ENCODE measurements at places on chromosomes 1 and 21.
A peak's percentile ranks its signal among the peaks of the same experiment; 100 is the strongest.

DNA sequence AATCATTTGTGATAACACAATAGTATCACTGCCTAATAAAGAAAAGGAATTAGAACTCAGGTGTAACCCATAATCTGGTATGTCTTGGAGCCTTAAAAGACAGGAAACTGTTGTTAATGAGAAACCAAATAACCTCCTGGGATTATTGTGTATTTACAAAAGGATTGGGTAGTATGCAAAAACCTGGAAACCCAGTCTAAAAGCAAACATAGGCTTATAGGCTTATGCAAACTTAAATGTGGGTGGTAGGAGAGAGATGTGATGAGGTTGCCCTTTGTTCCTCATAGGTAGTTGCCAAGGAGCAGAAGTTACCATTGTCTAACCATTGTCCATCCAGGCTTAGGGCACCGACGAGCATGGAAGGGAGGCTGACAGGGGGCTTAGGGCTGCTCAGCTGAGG lies 165.8 kb downstream of the AK5 start:
- H3K27me3 ChIP-seq = no peaks in the 10 kb centered on the region
- no peaks in the 10 kb centered on the region for H3K36me3 ChIP-seq
- H3K4me3 ChIP-seq = no peak overlapping the region
- no peak overlapping the region for H3K27ac ChIP-seq
- no peak for DNase-seq

GRCh38 chr21:44907966-44908895 lies 12.5 kb downstream of the ITGB2 start:
- no peak overlapping the region for H3K4me3 ChIP-seq
- no peak for DNase-seq
- H3K36me3 ChIP-seq = peaks cover 52% of the 10 kb centered on the region
- peaks cover 32% of the 10 kb centered on the region for H3K4me1 ChIP-seq
- H3K27ac ChIP-seq = no peak overlapping the region
- no peaks in the 10 kb centered on the region for H3K27me3 ChIP-seq

DNA sequence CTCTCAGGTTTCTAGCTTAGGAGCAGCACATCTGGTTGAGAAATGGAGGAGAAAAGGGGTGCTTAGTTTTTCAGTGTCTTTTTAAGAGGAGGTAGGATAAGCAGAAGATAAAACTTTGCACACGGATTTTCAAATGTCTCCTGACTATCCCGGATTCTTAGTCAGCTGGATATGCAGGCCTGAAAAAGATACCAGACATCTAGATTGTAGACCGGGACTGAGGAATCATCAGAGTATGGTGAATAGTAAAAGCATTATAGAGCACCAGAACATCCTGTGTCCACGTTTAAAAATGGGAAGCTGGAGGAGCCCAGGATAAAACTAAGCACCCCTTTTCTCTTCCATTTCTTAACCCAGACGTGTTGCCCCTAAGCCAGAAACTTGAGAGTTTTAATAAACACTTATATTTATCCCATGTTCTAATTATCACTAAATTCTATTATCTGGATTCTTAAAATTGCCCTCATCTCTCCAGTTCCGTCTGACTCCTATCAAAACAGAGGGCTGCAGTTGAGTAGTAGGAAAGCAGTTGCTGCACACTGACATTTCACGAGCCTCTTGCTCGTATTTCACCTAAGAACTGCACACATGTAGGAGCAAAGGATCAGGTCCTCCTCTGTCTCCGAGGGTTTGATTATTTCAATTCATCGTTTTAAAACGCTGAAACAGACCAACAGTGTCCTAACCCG lies 609 bp downstream of the PIGK start:
- H3K27me3 ChIP-seq = no peaks in the 10 kb centered on the region
- no peaks in the 10 kb centered on the region for H3K36me3 ChIP-seq
- peak overlapping the region; percentile 86 for H3K27ac ChIP-seq
- H3K4me1 ChIP-seq = peaks cover 4% of the 10 kb centered on the region
- DNase-seq = no peak
- H3K4me3 ChIP-seq = peak overlapping the region; percentile 98

GRCh38 chr1:39690794-39691382 lies 345 bp downstream of the HPCAL4 start:
- peak overlapping the region; percentile 72 for H3K4me3 ChIP-seq
- peaks cover 32% of the 10 kb centered on the region for H3K4me1 ChIP-seq
- no peaks in the 10 kb centered on the region for H3K36me3 ChIP-seq

- H3K27ac ChIP-seq = no peak overlapping the region
- no peak for DNase-seq
- H3K4me3 ChIP-seq = no peak overlapping the region
- H3K27me3 ChIP-seq = no peaks in the 10 kb centered on the region
- H3K36me3 ChIP-seq = no peaks in the 10 kb centered on the region
- H3K4me1 ChIP-seq = no peaks in the 10 kb centered on the region
Measured at GRCh38 chr1:39141925-39142324, 62.6 kb upstream of the MACF1 start.

DNA sequence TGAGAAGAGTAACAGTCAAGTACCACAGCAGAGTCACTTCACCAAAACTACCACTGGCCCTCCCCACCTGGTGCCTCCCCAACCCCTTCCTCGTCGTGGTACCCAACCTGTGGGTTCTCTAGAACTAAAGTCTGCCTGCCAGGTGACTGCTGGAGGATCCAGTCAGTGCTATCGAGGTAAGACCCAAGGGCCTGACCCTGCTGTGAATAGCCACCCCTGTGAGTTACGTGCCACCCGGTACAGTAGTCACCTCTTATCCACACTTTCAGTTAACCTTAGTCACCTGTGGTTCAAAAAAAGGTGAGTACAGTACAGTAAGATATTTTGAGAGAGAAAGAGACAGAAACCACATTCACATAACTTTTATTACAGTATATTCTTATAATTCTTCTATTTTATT lies 16.5 kb downstream of the TTF2 start:
- no peak for DNase-seq
- no peaks in the 10 kb centered on the region for H3K4me1 ChIP-seq
- H3K36me3 ChIP-seq = peaks cover 34% of the 10 kb centered on the region
- H3K27me3 ChIP-seq = no peaks in the 10 kb centered on the region

DNA sequence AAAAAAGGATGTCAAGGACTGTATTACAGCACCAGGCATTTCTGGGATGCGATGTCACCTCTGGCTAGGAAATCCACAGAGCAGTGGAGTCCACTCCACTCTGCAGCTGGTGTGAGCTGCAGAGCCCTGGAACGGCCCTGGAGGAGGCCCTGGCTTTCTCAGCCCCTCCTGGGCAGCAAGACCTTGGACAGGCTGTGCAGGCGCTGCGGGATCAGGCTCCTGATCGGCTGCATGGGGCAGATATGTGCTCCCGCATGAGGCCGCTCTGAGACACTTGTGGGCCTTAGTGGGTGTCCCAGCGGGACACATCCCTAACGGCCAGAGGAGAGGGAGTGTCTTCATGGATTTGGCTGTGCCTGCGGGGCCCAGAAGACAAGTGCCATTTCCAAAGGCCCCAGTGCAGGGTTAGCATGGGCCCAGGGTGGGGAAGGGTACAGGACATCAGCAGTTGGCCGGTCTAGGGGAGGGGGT lies 6.2 kb downstream of the DNMT3L start:
- H3K4me1 ChIP-seq = no peaks in the 10 kb centered on the region
- DNase-seq = no peak
- no peak overlapping the region for H3K4me3 ChIP-seq
- no peak overlapping the region for H3K27ac ChIP-seq

GRCh38 chr1:169941982-169942830 lies 48.5 kb upstream of the SCYL3 start:
- no peak overlapping the region for H3K4me3 ChIP-seq
- no peak for DNase-seq
- no peaks in the 10 kb centered on the region for H3K36me3 ChIP-seq
- no peaks in the 10 kb centered on the region for H3K4me1 ChIP-seq

DNA sequence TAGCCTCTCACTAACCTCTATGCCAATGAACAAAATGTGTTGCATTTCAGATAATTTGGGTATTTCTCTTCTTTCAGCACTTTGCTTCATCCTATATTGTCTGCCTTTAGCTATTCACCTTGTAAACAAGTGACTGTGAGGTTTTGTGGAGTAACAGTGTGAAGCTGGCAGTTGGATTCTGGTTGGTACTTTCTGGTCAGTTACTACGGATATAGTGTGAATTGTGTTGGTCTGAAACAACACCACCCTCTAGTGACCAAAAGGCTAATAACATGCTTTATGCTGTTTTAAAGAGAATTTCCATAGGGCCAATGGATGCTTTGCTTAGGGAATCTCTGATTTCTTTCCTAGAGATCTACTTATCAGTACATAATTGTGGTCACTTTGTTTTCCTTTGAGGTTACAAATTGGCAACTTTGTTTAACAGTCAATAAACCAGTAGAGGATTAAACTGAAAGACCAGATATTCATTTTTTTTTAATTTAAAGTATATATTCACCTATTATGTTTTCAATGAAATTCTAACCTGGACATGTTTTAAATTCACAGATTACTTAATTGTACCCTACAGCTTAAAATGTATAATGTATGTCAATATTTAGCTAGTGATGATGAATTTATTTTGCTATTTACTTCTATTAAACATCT lies 2.5 kb upstream of the PTGER3 start:
- no peak overlapping the region for H3K27ac ChIP-seq
- H3K4me3 ChIP-seq = no peak overlapping the region
- H3K36me3 ChIP-seq = no peaks in the 10 kb centered on the region
- H3K27me3 ChIP-seq = peaks cover 26% of the 10 kb centered on the region
- DNase-seq = no peak

DNA sequence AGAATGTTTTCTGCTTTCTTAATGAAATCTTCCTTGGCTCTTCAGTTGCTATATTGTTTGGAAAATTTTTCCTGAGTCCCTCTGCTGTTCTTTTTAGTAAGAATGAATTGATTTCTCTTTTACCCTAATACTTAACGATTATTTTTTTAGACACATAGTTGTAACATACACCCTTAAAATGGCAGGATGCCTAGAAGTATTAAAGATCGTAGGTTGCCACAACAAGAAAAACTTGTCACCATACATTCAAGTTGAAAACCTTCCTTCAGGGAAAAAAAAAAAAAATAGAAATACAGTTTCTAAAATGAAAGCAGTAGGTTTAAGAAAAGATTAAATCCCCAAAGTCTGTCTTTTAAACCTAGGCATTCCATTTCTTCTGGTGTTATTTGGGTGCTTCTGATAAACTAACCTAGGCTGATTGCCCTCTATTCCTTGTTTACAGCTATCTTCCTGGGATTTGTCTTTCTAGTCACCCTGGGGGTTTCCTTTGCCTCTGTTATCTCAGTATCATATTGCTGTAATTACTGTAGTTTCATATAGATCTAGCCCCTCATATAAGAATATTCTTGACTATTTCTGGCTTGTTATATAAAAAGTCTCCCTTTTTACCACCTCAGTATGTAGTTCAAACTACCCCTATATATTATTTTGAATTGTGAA lies 16.8 kb downstream of the SUCO start:
- H3K4me3 ChIP-seq = no peak overlapping the region
- no peak overlapping the region for H3K27ac ChIP-seq
- no peaks in the 10 kb centered on the region for H3K4me1 ChIP-seq
- H3K36me3 ChIP-seq = no peaks in the 10 kb centered on the region
- H3K27me3 ChIP-seq = no peaks in the 10 kb centered on the region

GRCh38 chr1:201713086-201713810 lies 115.7 kb upstream of the IPO9 start:
- no peaks in the 10 kb centered on the region for H3K27me3 ChIP-seq
- H3K36me3 ChIP-seq = no peaks in the 10 kb centered on the region
- H3K27ac ChIP-seq = no peak overlapping the region
- no peak for DNase-seq

DNA sequence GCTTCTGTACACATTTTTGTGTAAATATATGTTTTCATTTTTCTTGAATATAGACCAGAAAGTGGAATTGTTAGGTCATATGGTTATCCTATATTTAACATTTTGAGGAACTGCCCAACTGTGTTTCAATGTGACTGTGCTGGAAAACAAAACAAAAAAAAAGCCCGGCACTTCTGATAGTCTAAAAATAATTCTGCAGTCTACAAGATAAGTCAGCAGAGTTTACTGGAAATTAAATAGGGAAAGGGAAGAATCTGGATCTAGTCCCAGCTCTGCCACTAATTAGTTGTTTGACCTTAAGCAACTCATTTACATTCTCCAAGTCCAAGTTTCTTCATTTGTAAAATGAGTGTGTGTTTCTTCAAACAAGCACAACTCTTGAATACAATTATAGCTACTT lies 869.1 kb upstream of the B3GALT2 start:
- no peaks in the 10 kb centered on the region for H3K27me3 ChIP-seq
- H3K4me3 ChIP-seq = no peak overlapping the region
- no peak for DNase-seq
- peaks cover 36% of the 10 kb centered on the region for H3K4me1 ChIP-seq

DNA sequence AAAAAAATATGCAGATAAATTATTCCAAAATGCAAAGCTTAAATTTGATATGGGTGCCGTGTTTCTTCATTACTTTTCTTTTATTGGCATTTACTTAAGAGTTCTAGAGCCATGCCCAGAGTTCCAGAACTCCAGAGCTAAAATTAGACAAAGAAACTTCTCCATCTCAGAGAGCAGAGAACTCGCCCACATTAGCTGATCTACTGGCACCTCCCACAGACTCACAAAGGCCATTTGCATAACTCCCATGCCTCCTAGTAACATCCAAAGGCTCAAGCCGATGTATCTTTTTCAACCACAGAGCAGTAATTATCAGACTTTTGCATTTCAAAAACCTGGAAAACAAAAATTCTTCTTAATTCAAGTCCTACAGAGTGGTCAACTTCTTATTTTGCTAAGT lies 323.8 kb upstream of the ST6GALNAC5 start:
- H3K36me3 ChIP-seq = no peaks in the 10 kb centered on the region
- H3K27ac ChIP-seq = no peak overlapping the region
- H3K4me3 ChIP-seq = no peak overlapping the region
- H3K27me3 ChIP-seq = no peaks in the 10 kb centered on the region
- no peak for DNase-seq

- no peak for DNase-seq
- no peaks in the 10 kb centered on the region for H3K36me3 ChIP-seq
- H3K4me1 ChIP-seq = no peaks in the 10 kb centered on the region
- no peaks in the 10 kb centered on the region for H3K27me3 ChIP-seq
- no peak overlapping the region for H3K27ac ChIP-seq
Measured at GRCh38 chr1:71222668-71223067, 141.8 kb upstream of the ZRANB2 start.

- H3K27me3 ChIP-seq = peaks cover 8% of the 10 kb centered on the region
- peaks cover 5% of the 10 kb centered on the region for H3K4me1 ChIP-seq
Measured at GRCh38 chr1:84001501-84001900, 2.6 kb upstream of the TTLL7 start.

DNA sequence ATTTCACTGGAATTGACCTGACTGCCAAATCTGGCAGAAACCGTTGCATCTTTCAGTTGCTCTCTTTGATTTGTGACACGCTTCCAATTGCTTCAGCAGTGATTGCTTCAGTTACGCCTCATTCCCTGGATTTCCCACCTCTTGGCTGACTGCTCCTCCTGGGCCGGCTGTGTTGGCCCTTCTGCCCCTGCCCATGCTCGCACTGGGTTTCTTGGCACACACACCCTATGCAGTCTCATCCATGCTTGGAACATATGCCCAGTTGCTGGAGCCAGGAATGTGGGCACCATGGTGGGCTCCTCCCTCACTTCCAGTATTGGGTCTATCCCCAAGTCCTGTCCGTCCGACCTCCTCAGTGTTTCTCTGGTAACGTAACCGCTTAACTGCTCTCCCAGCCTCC lies 2.2 kb upstream of the ZBTB21 start:
- H3K27me3 ChIP-seq = no peaks in the 10 kb centered on the region
- no peak for DNase-seq
- no peak overlapping the region for H3K27ac ChIP-seq
- H3K4me1 ChIP-seq = peaks cover 5% of the 10 kb centered on the region
- H3K36me3 ChIP-seq = no peaks in the 10 kb centered on the region
- H3K4me3 ChIP-seq = no peak overlapping the region

Data from effector memory CD4-positive, alpha-beta T cell (primary cell).